ENCODE measurements at places on chromosomes 12 and 14.
A peak's percentile ranks its signal among the peaks of the same experiment; 100 is the strongest.

DNA sequence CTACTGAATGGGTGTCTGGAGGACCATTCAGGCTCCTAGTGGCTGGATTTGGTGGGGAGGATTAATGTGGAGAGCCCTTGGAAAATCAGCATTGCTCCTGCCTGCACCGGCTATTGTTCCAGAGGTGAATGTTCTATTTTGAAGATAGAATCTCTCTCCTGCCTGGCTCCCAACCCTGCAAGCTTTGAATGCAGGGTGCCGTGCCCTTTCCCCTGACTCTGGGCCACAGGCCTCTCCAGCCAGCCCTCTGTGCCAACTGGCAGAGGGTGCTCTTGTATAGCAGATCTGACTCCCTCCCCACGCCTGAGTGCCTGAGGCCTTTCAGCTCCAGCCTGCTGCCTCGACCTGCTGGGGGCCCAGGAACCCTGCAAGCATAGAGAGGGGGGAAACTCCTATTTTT, 106.8 kb downstream of the TMEM260 start:
- DNase-seq = no peak

- DNase-seq = no peak
Observed at GRCh38 chr12:24913130-24913529, 35.8 kb downstream of the BCAT1 start.

DNA sequence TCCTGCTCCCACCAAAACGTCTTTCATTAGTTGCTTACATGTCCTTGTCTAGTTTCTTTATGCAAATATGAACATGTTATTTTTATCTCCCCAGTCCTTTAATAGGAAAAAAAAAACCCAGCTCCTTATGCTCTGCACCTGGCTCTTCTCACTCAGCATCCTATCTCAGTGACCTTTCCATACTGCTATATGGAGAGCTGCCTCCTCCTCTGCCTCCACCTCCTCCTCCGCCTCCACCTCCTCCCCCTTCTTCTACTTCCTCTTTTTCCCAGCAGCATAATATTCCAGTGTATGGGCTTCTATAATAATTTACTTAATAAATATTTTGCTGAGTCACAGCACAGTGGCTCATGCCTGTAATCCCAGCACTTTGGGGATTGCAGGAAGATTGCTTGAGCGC, 31.5 kb downstream of the ABCB9 start:
- no peak for DNase-seq

GRCh38 chr14:33432407-33433023, 493.8 kb downstream of the NPAS3 start:
- no peak for DNase-seq

GRCh38 chr14:89351221-89351515, 65.9 kb downstream of the FOXN3 start:
- no peak for DNase-seq

GRCh38 chr14:72812292-72812851, 81.5 kb downstream of the DPF3 start:
- DNase-seq = no peak

- no peak for DNase-seq
Observed at GRCh38 chr14:94334872-94335271, 11.7 kb upstream of the SERPINA6 start.

DNA sequence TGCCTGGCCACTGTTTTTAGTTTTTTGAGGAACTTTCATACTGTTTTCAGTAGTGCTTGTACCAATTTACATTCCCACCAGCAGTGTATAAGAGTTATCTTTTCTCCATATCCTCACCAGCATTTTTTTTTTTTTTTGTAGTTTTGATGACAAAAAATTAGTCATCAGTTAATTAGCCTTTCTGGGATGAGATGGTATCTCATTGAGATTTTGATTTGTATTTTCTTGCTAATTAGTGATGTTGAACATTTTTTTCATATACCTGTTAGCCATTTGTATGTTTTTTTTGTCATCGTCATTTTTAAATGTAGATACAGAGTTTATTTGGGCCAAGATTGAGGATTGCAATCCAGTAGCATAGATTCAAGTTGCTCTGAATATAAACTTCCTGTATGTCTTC, 19.3 kb downstream of the TBC1D15 start:
- no peak for DNase-seq

- no peak for DNase-seq
Observed at GRCh38 chr12:58028294-58028693, 86.9 kb downstream of the ATP23 start.

DNA sequence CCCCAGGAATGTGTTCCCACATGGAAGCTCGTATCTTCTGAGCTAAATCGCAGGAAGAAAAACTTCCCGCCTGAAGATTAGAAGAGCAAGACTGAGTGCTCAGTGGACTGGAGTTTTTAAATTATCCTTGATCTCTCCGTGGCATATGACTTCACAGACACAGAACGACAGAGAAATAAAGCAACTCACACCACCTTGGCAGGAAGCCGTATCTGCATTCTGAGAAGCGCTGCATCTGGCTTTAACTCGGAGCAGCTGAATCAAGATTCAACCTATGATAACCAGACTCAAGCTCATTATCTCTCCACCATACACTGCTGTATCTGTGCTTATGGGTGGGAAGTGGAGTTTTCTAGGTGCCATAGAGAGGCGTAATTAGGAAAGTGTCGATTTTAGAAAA, 1482.7 kb downstream of the AACS start:
- DNase-seq = no peak

GRCh38 chr14:41146391-41146790, 460.3 kb upstream of the LRFN5 start:
- no peak for DNase-seq

- no peak for DNase-seq
Observed at GRCh38 chr14:55272387-55272786, 1.2 kb downstream of the FBXO34 start.

GRCh38 chr14:94213021-94213420, 38.9 kb downstream of the PPP4R4 start:
- DNase-seq = no peak

DNA sequence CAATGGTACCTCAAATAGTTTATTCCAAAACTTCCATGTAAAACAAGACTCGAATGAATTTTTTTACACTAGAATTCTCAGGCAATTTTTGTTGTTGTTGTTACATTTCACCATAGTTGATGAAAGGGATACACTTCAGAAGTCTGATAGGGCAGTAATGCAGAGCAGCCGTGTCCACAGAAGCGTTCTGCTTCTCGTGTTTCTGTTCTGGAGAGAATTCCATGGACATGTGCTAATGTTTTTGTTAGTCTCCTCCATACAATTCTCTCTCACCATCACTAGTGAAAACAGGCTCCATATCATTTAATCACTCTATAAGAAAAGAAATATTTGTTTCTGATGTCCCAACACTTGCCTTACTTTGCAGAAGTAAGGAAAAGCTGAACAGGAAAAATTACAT, 606.1 kb downstream of the SLC16A7 start:
- no peak for DNase-seq

GRCh38 chr14:105711841-105712460, 185.6 kb downstream of the TMEM121 start:
- no peak for DNase-seq

DNA sequence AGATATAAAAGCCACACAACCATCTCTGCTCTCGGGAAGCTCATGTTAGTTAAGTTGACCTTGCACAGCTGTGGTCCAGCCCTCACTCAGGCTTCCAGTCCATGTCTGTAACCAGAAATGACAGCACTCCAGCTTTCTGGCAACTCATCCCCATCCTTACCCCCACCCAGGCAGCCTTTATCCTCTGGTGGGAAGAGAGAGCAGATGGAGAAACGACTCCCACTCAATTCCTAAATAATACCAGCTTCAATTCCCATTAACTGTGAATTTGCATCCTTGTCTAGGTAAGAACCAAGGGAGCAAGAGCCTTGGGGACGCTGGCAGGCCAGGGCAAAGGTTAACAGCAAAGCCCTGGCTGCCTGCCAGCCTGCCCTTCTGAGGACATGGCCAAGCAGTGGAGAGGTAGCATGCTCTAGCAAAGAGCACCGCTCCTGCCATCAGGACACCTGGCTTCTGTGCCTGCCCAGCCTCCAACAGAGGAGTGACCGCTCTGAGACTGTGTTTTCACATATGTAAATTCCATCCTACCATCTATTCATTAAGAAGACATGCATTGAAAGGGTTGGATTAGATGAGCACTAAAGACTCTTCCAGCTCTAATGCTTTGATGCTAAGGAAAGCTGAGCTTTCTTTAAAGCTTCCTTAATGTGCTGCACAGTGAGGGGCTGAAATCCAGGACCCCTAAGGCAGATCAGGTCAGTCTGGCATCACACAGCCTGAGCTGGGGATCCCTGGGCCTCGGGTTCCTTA, 236.1 kb downstream of the GRIN2B start:
- no peak for DNase-seq

DNA sequence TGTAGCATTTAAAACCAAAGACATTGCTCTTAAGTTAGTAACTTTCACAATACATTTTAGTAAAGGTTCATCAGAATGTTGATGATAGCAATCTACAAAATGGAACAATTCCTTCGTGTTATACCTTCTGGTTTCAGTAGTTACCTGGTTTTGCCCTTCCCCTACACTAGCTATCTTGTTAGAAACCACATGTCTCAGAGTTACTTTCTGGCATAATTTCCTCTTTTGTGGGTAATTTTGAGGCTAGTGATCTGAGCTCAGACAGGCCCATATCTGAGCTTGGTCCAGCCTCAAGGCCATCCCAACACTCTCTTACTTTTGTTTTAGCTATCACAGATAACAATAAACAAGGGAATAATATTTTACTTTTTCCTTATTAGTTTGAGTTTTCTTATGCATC, 196.9 kb downstream of the KITLG start:
- DNase-seq = no peak

- no peak for DNase-seq
Observed at GRCh38 chr12:52649066-52649465, 2.9 kb downstream of the KRT2 start.

- DNase-seq = no peak
Observed at GRCh38 chr14:61591862-61592261, 103.5 kb upstream of the HIF1A start.

DNA sequence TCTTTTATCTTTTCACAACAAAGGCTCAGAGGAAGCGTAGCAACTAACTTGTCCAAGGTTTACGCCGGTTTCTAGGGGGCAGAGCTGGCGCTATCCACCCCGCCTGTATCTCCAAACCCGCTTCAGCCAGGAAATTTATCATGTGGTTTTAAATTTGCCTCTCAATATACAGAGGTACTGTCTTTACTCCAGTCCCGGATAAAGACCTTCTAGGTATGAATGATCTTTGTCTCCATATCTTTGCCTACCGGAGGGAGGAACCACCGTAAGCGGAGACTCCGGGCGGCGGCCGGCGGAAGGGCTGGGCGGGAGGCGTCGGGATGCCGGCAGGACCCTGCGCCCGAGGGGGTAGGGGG, 693 bp upstream of the RIMKLB start:
- peak; percentile 10 for DNase-seq

- no peak for DNase-seq
Observed at GRCh38 chr12:46207644-46208043, 61.2 kb downstream of the SLC38A1 start.

- DNase-seq = no peak
Observed at GRCh38 chr12:89529738-89530137, 3.9 kb upstream of the POC1B start.

Data from CD4-positive, alpha-beta T cell (primary cell).